Mesangial cell (primary cell): ENCODE measurements at places on chromosomes 5 and 9. TPM values are rescaled to one million over a fixed set of nuclear protein-coding genes. Genes with fewer than 3 reads are reported as not detected.

The UTP15 gene
- 11.0 and 15.0 TPM in 2 replicates for total RNA-seq

The ADGRV1 gene
- total RNA-seq = 0.76 and 0.81 TPM in 2 replicates

The ZDHHC12 gene
- total RNA-seq = 111 and 159 TPM in 2 replicates

The SIT1 gene
- total RNA-seq = not detected in 2 replicates

The TIFAB gene
- not detected in 2 replicates for total RNA-seq

The FBXL7 gene
- total RNA-seq = 9.6 and 11.9 TPM in 2 replicates

The DDX4 gene
- total RNA-seq = not detected in 2 replicates

The PHYHD1 gene
- total RNA-seq = 6.0 and 24.7 TPM in 2 replicates

The DEPDC1B gene
- 2.9 and 35.4 TPM in 2 replicates for total RNA-seq

The NELFB gene
- total RNA-seq = 56.2 and 81.0 TPM in 2 replicates

The MAMDC4 gene
- 1.8 and 3.2 TPM in 2 replicates for total RNA-seq
